ENCODE measurements at places on chromosomes 2 and 18.

DNA sequence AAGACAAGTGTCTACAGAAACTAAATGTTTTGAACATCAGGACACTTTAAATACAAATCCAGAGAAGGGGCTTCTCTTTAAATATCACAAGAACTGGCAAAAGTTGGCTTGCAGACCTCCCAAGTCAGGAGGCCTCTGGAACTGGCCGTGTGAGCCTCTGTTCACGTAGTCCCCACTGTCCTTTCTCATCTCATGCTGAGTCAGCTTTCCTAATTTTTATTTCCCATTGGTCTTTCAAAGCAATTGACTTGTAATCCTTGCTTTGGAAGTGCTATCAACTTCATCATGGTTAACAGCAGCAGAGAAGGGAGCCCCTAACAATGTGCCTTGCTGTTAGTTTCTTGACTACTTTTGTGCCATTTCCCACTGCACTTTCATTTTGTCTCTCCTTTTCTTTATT is 303.3 kb downstream of the DPP10 start:
- no peak for DNase-seq

GRCh38 chr2:114628481-114628880 is 186.0 kb downstream of the DPP10 start:
- no peak for DNase-seq

- DNase-seq, result no peak
Measured at GRCh38 chr2:159508140-159508539, 108.2 kb downstream of the BAZ2B start.

DNA sequence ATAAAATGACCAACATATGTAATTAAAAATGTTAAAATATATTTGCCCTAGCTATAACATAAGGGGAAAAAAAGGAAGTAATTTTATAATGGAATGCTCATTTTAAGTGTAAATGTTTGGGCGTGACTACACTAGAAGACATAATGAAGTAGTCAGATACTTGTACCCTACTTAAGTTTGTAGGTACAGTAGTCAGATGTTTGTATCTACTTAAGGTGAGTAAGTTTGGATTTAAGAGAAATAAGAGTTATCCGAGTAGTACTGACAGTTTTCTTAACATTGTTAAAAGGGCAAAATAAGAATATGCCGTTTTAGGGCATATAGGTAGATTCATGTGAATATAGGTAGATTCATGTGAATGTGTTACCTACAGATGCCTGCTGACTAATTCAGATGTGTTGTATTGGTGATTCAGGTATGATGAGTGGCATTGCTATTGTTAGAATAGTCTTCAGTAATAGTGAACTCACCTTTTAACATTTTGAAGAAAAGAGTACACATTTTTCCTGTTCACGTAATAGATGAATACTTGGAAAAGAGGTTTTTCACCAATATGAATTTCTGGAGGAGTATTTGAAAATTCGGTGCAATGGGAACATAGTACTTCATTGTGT is 14.9 kb downstream of the VAPA start:
- no peak for DNase-seq

DNA sequence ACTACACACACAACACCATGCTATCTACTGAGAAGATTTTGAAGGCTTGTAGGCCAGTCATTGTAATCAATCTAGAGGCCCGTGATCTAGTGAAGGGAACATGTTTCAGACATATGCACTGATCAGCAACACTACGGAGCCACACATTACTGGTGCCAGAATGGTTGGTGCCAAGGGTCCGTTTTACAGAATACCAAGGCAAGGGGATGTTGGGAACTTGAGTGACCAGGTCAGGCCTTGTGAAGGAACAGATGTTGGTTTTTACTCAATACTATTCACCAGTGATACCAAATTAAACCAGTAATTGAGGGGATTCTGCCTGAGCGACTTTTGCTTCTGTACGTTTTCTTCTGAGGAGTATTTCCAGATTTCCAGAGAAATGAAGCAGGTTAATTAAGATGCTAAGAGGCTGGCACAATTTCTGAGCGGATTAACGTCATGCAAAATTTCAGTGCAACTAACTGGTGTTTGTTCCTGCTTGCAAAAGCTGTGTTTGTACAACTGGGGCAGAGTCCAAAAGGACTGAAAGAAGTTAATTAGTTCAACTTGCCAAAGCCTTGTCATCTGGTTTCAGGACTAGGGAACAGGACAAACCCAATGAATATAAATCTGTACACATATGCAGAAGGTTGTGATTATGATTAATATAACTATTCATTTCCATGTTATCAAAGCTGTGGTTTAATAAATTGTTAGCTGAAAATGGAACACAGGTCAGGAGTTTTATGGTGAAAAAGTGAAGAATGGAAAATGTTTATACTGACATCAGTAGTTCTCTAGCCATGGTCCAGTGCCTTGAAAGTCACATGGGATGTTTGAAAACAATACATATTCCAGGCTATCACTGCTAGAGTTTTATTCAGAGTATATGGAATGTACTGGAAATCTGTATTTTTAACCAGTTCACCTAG is 432.1 kb upstream of the DCC start:
- no peak for DNase-seq

DNA sequence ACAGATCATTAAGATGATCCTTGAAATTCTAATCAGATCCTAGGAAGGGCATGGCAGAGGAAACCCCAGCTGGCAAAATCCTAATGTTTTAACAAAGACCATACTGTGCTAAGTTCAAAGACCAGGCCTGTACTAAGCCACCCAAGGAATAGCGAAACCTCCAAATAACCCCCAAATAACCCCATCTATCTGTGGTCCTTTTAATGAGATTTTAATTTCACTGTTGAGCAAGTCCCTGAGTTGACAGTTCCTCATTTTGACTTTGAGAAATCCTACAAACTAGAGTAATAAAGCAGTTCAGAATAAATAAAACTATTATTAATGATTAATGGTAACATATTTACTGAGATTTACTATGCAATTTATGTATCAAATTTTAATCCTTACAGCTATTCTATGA is 259.8 kb downstream of the STK39 start:
- DNase-seq, result no peak

DNA sequence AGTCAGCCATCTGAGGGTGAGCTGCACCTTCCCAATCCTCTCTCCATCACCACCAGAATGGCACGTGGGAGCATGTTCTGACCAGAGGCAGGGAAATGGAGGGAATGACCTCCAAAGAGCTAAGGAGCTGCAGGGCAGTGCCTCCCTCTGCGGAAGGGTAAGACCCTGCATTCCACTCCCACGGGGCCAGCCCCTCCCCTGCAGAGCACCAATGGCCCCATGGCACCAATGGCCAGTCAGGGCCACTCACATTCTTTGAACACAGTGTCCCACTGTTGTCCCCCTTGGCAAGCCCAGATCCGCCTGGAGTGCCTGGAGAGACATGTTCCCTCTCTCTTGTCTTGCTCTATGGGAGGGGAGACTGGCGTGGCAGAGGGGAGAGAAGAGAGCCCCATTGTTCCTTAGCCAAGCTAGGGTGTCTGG is 164.4 kb downstream of the TNS1 start:
- no peak for DNase-seq

- DNase-seq, result no peak
Measured at GRCh38 chr18:61655630-61656029, 237.2 kb downstream of the RNF152 start.

GRCh38 chr2:141195087-141195486 is 935.7 kb downstream of the LRP1B start:
- DNase-seq, result no peak

Data from stimulated activated CD8-positive, alpha-beta memory T cell treated with anti-CD3 and anti-CD28 coated beads, Interleukin-4, amount 100 ng/mL, for 1 hour (primary cell).